ENCODE measurements at places on chromosomes 5 and 9.

GRCh38 chr5:180783340-180784052, 19.1 kb downstream of the MGAT1 start:
- no peak for DNase-seq

GRCh38 chr9:33690143-33690933, 105.0 kb upstream of the PRSS3 start:
- no peak for DNase-seq

DNA sequence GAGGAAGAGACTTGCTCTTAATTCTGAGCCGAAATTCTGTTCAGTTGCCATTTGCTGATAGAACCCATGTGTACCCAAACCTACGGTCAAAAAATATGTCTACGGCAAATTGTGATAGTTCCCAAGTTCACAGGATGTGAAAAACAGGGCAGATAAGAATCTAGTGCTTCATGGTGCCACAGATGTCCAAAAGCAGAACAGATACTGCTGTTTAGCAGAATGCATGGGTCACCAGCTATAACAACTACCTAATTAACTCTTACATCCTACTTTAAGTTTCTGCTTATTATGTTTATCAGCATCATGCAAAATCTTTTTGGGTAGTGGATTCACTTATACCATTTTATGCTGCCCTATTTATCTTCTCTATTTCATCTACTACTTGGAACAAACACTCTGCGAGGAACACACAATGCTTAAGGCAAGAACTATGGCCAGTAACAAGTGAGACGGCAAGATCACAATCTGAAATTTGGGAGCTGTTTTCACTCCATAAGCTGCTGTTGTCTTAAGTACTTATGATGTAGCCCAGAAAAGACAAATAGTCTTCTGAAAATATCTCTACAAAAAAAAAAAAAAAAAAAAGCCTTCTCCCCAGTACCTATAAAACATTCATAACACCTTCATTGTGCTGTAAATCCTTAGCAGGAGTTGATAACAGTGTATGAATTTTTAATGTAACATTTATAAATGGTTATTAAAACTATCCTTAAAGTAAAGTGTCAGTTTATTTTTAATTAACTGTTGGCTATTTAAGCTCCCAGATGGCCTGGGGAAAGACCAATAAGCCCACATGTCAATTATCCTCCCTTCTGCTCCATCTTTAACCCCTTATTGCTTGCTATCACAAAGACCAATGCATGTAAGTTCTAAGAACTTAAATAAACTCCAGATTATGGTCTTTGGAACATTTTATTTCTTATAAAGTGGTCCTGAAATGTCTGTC, 232.3 kb downstream of the TLR4 start:
- no peak for DNase-seq

- no peak for DNase-seq
Measured at GRCh38 chr5:33781286-33781685, 110.5 kb downstream of the ADAMTS12 start.

DNA sequence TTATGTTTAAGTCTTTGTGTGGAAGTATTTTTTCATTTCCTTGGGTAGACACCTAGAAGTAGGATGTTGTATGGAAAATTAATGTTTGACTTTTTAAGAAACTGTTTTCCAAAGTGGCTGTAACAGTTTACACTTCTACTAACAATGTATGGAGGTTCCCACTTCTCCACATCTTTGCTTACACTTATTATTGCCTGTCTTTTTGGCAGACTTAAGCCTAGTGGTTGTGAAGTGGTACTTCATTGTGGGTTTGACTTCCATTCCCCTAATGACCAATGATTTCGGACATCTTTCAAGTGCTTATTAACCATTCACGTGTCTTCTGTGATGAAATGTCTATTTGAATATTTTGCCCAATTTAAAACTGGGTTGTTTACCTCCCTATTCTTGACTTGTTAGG, 91.5 kb upstream of the CDKN2B start:
- no peak for DNase-seq

GRCh38 chr9:19935422-19935821, 146.6 kb upstream of the SLC24A2 start:
- no peak for DNase-seq

GRCh38 chr5:156375895-156376495, 49.0 kb downstream of the SGCD start:
- DNase-seq = no peak

DNA sequence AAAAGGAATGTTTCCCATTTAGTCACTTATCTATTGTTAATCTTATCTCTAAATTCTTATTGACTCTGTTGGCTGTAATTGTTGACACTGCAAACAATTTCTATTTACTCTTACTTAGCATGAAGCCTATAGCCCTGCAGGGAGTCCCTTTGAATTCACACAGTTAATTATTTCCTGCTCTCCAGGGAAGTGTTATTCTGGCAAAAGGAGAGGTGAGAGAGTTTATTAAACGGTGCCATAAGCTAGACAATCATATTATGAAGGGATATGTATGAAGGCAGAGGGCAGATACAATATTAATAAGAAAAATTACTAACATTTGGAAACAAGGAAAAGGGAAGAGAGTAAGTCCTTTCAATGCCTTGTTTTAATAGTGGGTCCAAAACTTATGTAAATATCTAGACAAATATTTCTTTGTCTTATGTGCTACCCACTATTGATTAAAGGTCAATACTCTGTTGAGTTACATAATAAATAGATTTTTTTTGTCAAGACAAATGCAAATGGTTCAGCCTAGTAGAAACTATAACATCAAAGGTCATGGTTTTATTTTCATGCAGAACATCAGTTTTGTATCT, 107.1 kb downstream of the CDH18 start:
- no peak for DNase-seq

DNA sequence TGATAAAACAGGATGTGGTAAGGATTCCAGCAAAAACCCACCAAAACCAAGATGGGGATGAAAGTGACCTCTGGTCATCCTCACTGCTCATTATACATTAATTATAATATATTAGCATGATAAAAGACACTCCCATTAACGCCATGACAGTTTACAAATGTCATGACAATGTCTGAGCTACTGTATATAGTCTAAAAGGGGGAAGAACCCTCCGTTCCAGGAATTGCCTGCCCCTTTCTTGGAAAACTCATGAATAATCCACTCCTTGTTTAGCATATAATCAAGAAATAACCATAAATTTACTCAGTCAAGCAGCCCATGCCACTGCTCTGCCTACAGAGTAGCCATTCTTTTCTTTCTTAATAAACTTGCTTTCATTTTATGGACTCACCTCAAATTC, 96.4 kb upstream of the VLDLR start:
- DNase-seq = no peak

DNA sequence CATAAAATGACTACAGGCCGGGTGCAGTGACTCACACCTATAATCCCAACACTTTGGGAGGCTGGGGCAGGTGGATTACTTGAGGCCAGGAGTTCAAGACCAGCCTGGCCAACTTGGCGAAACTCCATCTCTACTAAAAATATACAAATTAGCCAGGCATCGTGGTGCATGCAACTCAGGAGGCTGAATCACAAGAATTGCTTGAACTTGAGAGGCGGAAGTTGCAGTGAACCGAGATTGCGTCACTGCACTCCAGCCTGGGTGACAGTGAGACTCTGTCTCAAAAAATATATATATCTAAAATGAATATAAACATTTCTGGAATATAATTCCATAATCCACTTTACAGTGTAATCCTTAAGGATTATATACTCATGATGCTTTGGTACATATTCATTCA, 66.5 kb downstream of the TEX10 start:
- no peak for DNase-seq

DNA sequence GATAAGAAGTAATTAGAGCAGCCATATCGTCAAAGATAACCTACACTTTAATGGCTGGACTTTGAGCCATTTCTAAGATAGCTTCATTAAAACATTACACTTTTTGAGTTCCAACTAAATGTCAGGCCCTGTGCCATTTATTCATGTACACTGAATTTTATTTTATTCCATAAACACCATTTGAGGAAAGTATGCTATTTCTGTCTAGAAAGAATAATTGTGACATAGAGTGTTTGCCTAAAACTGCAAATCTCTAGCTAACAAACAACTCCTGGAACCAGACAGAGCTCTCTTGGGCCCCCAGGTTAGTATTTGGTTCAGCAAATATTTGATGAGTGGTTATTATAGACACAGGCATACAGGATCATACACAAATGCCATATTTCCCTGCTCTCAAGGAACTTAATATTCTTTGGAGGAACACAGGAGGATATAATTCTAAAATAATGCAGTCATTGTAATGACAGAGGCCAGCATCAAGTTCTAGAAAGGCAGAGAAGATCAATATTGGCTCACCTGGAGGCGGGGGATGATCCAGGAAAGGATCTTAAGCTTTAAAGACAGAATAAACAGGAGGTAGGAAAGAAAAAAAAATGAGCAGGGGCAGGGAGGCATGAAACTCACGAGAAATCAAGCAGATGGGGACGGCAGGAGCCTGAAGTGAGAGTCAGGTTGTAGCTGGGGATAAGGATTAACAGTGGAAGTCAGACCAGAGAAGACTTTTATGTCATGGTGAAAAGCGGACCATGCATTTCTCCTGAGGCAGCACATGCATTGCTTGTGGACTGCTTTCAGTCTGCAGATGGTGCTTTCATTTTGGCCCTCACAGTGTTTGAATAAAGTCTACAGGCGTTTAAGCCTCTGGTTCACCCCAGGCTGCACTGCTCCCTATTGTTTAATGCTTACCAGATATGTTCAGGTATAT, 127.7 kb downstream of the GCNT1 start:
- DNase-seq = no peak

DNA sequence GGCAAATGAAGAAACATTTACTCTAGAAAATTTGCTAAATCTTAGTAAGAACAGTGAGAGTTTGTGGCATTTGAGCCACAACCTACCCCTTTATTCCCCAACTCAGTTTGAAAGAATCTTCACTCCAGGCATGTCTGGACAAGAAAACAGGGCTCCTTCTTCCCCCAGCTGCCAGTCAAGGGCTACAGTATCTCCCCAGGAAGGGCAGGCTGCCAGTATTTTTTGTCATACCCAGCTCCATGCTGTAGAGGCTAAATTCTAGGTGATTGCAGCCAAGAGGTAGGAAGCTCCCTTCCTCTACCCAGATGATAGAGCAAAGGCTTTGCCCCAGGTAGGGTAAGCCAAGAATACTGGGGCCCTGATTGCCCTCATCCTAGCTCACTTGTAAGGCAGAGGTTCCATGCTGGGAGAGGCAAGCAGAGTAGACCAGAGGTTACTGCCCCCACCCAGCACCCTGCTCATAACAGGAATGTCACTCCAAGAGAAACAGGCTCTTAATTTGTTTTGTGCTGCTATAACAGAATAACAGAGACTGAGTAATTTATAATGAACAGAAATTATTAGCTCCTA, 20.0 kb upstream of the GRPEL2 start:
- DNase-seq = no peak

GRCh38 chr5:148482697-148483462, 99.1 kb downstream of the FBXO38 start:
- no peak for DNase-seq

GRCh38 chr5:173848986-173849596, 39.1 kb upstream of the CPEB4 start:
- no peak for DNase-seq

- no peak for DNase-seq
Measured at GRCh38 chr9:77211561-77211960, 34.2 kb downstream of the VPS13A start.

DNA sequence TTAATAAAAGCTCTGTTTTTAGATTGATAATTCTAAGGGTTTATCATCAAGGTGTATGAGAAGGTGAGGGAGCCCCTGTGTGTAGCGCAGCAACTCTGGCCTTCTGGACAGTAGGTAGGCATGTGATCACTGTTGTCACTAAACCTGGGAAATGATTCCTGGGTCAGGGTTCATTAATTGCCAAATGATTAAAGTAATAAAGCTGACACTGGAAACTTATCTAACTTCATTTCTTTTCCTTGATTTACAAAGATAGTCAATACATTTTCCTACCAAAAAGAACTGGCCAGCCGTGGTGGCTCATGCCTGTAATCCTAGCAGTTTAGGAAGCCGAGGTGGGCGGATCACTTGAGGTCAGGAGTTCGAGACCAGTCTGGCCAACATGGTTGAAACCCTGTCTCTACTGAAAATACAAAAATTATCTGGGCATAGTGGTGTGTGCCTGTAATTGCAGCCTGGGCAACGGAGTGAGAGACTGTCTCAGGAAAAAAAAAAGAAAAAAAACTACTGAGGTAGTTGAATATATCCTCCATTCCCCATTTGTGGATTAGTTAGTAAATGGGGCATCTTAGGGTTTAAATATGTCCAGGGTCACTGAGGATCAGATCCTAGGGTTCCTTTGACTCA, 2.4 kb downstream of the EHMT1 start:
- no peak for DNase-seq

- no peak for DNase-seq
Measured at GRCh38 chr9:106066940-106067524, 372.7 kb downstream of the TMEM38B start.

DNA sequence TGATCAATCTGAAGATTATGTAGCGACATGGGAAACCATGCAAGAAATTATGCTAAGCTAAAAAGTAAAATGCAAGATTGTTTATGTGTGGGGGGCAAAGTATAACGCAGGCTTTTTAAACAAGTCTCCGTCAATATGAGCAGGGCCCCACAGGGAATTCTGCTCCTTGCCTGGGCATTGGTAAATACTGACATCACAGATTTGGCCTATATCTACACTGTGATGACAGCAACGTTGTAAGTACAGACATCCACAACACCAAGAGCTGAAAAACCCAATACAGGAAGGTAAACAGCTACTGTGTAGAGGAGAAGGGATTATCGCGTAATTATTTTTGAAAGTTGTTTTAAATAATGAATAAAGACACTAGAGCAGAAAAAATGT, 74.5 kb upstream of the SLC25A51 start:
- no peak for DNase-seq

- DNase-seq = no peak
Measured at GRCh38 chr9:131264231-131264630, 12.1 kb downstream of the FAM78A start.

- DNase-seq = no peak
Measured at GRCh38 chr9:22354699-22355384, 91.8 kb upstream of the DMRTA1 start.

DNA sequence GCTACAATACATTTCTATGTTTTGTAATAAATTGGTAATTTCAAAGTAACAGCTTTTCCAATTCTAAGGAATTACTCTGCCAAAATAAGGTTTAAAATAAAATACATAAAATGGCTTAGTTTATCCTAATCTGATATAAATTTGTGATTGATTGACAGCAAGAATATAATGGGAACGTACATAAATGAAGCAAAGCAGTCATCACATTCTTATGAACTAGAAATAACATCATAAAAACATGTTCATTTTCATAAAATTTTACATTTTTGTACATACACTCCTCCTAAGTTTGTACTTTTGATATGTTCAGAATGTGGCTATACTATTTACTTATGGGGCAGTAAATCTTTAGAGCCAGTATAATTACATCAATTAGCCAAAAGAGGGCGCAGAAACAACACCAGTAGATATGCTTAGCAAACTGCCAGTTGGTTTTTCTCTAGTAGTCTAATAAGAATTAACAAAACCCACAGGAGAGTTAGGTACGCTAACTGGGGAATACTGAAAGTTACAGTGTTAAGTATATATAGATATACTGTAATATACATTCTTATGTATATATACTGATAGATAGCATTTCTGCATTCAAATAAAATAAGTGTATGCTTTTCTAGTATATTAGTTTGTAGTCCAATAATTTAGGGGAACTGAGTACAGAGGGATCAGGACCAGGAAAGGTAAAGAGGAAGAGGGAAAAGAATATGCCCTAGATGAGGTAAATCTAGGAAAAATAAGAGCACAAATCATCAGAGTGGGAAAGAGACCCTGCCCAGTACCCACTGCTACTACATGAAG, 76.8 kb downstream of the ZDHHC21 start:
- DNase-seq = no peak
